ENCODE measurements at places on chromosomes 12 and 14.

GRCh38 chr12:18090093-18090492, at the start of gene RERGL:
TSS of gene RERGL (minus strand) at chr12:18090193. CDS start at chr12:18090140, 53 bp downstream.
- no peak for DNase-seq

GRCh38 chr12:85642808-85643207, 193.4 kb downstream of the RASSF9 start:
- peak; percentile 70 for DNase-seq

GRCh38 chr12:109517619-109518018, 40.2 kb downstream of the UBE3B start:
- DNase-seq, result no peak

- DNase-seq, result no peak
These were observed 1.0 kb downstream of the BORCS5 start for GRCh38 chr12:12357719-12358461.

- peak; percentile 63 for DNase-seq
These were observed 840 bp downstream of the SIX4 start for GRCh38 chr14:60723116-60723906.

GRCh38 chr14:79502136-79502750, 709.1 kb downstream of the DIO2 start:
- no peak for DNase-seq

- DNase-seq, result no peak
These were observed 27.1 kb upstream of the PLD4 start for GRCh38 chr14:104897330-104898194.
